ENCODE measurements at places on chromosomes 5 and 9. TPM values are rescaled to one million over a fixed set of nuclear protein-coding genes. Genes with fewer than 3 reads are reported as not detected.

DNA sequence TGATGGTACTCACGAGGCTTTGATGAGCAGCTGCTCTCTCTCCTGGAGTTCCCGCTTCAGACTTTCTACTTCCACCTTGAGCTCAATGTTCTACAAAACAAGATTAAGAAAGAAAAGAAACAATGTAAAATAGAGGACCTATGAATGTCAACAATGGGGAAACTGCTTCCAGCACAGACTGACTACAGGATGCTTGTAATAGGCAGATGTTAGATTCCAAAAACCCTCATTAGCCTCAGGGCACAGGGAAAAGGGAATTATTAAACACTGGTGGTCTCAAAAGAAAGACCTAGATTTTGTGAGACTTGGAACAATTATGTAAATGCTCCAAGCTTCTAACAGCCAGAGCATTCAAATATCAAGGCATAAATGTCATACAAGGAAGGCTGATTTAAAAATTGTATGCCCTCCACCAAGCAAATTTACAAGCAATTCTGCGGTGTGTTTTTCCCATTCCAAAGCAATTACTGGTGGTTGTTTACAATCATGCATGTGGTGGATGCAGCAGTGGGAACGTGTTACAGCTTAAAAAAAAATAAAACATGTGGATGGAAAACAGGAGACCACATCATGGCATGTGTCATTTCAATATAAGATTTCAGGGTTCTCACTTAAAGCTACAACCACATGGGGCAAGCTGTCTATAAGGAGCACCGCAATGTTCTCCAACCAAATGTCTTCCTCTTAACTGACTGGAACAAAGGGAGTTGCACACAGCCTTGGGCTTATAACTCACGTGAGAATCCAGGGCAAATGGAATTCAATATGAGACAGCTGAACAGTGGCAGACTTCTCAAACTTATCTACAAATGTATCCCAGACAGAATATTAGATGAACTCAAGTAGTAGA is 34.0 kb downstream of the CDK5RAP2 start:
- DNase-seq = no peak

DNA sequence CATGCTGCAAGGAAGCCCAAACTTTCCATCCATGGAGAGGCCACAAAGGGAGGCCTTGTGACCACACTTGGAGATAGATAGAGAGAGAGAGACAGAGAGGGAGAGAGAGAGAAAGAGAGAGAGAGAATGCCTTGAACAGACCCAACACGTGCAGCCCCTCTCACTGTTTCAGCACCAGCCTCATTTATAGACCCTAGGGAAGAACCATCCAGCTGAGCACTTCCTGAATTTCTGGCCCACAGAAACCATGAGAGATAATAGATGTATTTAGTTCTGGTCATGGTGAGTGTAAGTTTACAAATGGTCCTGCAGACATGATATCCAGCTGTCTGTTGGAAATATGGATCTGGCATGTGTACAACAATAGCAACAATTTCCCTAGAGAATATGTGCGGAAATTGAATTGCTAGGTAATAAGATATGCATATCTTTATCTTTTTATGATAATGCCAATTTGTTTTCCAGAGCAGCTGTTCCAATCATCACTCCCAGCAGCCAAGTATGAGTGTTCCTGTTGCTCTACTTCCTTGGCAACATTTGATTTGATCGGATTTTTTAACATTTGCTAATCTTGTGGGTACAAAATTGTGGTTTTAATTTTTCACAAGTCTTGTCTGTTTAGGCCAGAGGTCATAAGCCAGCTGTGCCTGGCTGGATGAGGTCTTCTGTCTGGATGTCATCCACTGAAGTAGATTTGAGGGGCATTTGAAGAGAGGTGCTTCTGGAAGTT is 217.3 kb upstream of the IL12B start:
- DNase-seq = no peak

- peak; percentile 25 for DNase-seq
Measured at GRCh38 chr9:105385381-105385985, 62.4 kb upstream of the FSD1L start.

DNA sequence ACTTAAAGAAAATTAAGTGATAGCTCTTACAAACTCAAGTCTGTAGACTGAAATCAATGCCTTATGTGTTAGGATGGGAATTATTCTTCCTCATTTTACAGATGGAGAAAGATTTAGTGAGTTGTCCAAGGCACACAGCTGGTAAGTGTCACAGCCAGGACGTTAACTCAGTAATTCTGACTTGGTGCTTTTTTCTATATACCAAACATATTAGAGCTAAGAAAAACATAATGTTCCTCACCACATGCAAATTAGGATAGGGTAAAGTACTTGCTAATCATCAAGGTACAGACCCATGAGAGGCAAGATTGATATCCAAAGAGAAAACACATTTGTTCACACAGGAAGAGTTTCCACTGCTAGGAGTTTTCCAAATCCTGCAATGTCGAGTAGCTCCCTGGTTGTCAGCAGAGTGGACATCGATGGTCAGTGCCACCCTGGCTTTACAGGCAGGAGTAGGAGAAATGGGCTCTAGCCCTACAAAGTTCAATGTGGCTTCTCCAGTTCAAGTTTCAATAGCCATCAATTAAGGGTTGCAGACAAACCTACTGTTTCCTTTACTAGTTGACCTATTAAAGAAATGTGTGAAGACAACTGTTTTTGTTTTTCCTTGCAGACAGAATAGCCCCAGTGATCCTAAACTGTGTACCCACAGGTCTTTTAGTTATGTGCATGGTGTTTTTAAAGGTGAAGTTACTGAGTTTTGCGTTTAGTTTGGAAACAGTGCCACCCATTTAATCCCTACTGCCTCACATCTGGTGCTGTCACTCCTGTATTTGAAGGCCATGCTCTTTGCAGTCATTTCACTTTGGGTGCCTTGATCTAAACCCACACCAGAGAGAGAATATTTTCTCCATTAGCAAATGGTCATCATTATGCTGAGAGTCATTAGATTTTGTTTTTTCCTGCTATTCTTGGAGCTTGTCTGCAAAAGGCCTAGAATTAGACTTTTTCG is 460.8 kb upstream of the SMARCA2 start:
- DNase-seq = no peak

GZMA gene
- total RNA-seq = 88.1 TPM

- DNase-seq = no peak
Measured at GRCh38 chr9:36665921-36666431, 93.3 kb downstream of the MELK start.

LHX3 gene
- total RNA-seq = not detected

GRCh38 chr5:82164176-82164976 is 113.8 kb downstream of the RPS23 start:
- DNase-seq = no peak

GRCh38 chr5:88108490-88109279 is 160.0 kb downstream of the TMEM161B start:
- DNase-seq = no peak

DNA sequence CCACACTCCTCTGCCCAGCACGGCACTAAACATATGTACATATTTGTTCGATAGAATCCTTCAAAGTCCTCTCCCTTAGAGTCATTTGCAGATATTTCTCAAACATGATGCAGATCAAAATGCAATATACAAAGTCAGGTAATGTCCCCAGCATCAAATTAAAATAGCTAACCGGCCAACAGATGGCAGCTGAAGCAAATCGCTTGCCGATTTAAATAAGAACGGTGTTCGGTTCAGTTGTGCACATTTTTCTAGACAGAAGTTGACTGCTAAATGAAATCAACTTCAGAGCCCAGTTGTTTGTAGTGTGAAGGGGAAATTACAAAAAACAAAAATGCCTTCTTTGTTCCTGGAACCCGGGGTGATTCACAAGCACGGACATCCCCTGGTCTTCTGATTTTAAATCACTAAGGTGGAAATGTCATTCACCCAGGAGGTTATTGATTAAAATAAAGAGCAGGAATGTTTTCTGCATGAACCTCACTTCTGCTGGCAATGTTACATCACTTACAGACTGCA is 219.2 kb downstream of the EBF1 start:
- no peak for DNase-seq

GRCh38 chr5:165029099-165029870 is 1523.9 kb downstream of the MAT2B start:
- DNase-seq = no peak

- no peak for DNase-seq
Measured at GRCh38 chr5:92633875-92634487, 947.0 kb downstream of the NR2F1-AS1 start.

DNA sequence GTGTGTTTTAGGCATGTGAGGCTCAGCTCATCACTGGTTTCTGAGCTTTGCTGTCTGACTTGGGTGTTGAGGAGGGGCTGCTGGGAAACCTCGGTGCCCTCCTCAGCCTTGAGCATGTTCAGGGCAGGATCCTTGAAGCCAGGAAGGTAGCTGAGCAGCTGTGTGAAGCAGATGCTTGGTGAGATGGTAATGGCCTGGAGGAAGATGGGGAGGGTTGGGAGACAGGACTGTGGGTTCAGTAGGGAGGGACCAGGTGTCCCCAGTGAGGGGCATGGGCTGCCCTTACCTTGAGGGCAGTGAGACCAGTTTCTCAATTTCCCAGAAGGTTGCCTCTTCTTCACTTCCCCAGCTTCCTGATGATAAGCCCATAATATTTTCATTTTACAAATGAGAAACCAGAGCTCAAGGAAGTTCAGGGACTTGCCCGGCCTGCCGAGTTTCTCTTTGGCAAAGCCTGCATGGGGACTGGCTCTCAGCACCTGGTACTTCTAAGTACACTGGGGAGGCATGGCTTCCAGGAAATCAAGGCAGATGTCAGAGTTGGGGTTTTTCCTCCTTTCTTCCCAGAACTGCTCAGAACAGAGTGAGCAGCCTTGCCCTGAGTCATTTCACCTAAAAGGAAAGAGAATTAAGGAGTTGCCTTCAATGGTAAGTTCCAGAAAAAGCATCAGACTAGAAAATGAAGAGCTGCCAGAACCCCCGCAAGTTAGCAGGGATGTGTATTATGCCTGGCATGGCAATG is 225.7 kb downstream of the MAST4 start:
- DNase-seq = peak; percentile 56

GRCh38 chr9:135489188-135489906 is 9.8 kb downstream of the PPP1R26 start:
- no peak for DNase-seq

DNA sequence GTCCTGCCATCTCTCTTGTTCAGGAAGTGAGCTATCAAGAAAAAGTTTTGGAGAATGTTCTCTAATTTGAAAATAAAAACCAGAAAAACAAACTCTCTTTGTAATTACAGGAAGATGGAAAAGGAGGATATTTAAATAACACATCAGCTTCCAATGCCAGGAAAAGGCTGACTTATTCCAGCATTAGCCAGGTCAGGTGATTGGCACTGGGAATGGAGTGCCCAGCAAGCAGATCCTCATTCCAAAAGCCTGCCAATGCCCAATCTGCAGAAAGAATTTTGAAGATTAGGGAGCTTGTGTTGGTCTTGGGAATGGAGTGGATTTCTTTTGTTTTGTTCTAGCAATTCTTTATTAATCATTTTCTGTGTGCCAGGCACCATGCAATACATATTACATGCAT is 196.6 kb downstream of the SNCAIP start:
- DNase-seq = no peak

- no peak for DNase-seq
Measured at GRCh38 chr9:88789785-88790184, 201.5 kb upstream of the S1PR3 start.

SOX30 gene
- 0.29 TPM for total RNA-seq

FAM170A gene
- total RNA-seq = not detected
